ENCODE measurements at places on chromosomes 1 and 21.

- no peak for DNase-seq
Measured at GRCh38 chr1:102182603-102183260, 186.0 kb upstream of the OLFM3 start.

DNA sequence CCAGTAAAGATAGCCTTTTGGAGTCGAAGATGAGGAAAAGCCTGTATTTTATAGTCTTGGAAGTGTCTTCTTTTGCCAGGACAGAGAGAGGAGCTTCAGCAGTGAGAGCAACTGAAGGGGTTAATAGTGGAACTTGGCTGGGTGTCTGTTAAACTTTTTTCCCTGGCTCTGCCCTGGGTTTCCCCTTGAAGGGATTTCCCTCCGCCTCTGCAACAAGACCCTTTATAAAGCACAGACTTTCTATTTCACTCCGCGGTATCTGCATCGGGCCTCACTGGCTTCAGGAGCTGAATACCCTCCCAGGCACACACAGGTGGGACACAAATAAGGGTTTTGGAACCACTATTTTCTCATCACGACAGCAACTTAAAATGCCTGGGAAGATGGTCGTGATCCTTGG is at the start of gene VCAM1:
TSS of gene VCAM1 (plus strand) at position 253 of the 400 bp plus-strand sequence. CDS start at position 372, 119 bp downstream.
- DNase-seq: no peak

DNA sequence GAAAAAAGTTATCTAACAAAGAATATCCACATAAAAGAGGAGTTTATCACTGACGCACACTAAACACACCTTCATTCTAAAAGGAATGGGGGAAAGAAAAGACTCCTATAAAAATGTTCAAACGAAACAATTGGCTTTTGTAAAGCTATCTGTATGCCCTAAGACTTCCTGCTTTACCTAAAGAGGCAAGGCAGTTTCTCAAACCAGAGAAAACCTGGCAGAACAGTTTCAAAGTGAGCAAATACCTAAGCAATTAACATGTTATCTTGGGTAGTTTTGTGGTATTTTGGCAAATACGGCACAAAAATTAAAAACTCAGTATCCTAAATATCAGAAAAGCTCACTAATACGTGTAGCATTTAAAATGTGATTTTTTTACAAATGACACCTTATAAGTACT is 1.9 kb downstream of the PUM1 start:
- DNase-seq: no peak

DNA sequence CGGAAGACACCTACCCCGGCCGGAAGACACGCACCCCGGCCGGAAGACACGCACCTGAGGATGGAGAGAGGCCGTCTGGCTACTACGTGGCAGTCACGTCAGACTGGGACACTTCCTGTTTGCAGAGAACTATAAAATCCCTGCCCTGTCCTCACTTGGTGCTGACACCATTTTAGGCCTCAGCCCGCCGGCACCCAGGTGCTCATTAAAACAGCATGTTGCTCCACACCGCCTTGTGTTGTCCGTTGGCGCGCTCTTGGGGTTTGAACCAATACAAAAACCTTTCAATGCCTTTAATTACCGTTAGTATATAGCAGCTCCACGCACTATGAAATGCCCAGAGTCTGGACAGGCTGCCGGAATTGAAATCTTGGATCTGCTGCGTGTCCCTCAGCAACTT is 34.7 kb downstream of the VN1R5 start:
- no peak for DNase-seq

GRCh38 chr21:25171438-25171837 is 435.8 kb downstream of the MRPL39 start:
- DNase-seq: no peak

DNA sequence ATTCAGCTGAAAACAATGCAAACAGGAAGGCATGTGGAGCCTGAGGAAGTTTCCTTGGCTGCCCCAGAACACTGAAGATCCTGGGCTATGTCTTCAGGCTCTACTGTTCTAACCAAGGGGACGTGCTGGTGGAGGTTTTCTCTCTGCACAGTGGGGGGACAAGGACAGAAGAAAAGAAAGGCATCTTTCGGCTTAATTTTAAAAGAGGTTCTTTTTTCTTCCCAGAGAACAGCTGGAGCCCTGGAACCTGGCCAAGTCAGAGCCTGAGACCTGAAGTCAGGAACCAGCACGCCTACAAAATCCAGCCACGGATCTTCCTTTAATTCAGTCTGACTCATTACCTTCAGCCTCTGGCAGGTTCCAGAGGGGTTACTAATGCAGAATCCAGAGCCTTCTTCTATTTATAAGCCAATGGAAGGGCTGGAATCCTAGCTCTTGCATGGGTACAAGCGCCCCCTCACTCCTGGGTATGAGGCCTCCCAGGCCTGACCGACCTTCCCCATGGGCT is 19.8 kb downstream of the CTNNBIP1 start:
- no peak for DNase-seq

GRCh38 chr21:43191521-43191920 is 22.7 kb downstream of the CRYAA start:
- DNase-seq: no peak

GRCh38 chr1:47679301-47679791 is 241.5 kb downstream of the FOXD2 start:
- DNase-seq: no peak

- DNase-seq: no peak
Measured at GRCh38 chr1:225767634-225768540, 9.7 kb upstream of the SRP9 start.

DNA sequence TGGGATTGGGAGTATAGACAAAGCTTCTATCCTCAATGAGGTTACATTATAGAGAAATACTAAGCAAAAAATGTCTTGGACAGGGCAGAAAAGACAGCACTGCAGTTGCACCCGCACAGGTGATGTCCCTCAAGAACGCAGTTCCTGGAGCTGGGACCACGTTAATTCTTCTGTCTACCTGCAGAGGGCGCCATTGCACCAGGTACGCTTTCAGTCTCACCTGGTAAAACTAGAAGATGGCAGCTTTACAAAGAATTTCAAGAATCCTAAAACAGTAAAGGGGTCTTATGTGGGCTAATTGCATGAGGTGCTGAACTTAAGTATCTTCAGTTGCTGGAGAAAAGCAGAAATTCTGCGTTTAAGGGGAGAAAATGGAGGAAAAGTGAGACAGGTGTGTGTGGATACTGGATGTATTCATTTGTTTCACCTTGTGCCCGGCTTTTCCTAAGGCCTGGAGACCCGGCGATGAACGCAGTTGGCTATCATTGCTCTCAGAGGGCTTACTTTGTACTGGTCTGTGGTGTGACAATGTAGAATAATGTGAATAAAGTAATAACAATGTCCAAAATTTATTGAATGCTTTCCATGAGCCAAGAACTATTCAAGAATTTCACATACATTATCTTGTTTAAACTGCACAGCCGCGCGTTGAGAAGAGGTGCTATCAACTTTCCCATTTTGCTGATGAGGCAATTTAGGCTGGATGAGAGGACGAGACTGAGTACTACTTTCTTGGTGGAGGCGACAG is 276.3 kb upstream of the GREM2 start:
- DNase-seq: no peak

Measured in stimulated activated CD4-positive, alpha-beta T cell treated with anti-CD3 and anti-CD28 coated beads, Interleukin-1b, Interleukin-23, amount 100 ng/mL, for 1 hour (primary cell).